Bronchial epithelial cell (primary cell): ENCODE measurements at places on chromosomes 5 and 9.

- DNase-seq, result peak; percentile 36
These were observed 1.2 kb downstream of the TTC33 start for GRCh38 chr5:40754381-40755092.

- DNase-seq, result peak; percentile 83
These were observed 2.7 kb downstream of the VCAN start for GRCh38 chr5:83474161-83474796.

DNA sequence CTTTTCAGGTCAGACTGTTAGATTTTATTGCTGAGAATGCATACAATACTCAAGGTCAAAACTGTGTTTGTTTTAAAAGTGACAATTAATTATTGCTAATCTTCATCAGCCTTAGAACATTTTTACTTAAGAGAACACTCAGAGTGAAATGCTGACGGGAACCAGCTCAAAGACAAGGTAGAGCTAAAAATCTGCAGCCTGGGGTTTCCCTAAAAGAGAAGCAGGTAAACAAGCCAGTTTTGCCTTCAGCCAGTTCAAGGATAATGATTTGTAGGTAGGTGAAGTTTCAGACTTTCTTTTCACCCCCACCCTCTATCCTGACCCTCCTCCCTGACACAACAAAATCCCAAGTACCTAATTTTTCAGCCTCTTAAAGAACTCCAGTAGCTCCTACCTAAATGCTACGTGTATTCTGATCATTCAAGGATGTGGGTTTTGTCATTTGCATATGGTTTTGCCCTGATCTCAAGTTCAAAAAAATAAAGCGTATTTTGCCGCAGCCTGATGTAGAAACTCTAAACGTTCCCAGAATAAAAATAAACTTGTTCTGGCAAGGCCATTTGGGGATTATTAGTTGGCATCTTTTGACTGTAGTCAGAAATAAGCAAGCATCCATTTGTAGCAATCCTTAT lies 407.2 kb downstream of the EFNA5 start:
- no peak for DNase-seq

DNA sequence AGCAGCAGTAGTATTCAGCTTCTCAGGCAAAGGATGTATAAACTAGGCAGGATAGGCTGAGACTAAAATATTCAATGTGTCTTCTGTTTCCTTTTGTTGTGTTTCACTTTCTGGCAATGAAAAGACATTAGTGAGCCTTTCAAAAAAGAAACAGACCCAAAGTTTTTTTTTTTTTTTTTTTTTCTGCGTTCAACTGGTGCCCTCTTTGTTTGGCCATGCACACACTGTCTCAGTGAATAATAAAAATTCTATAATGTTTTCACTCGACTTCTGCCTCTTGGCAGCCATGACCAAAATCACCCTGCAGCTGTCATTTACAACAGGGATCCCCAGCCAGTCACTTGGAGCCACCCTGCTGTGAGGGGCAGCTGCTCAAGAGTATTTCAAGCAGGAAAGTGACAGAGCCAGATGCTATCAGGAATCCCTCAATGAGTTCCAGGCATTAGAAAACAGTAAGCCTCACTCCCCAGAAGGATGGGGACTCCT lies 44.0 kb upstream of the MAN2A1 start:
- DNase-seq, result no peak

- DNase-seq, result peak; percentile 50
These were observed 9.6 kb downstream of the TLE4 start for GRCh38 chr9:79581388-79581787.

DNA sequence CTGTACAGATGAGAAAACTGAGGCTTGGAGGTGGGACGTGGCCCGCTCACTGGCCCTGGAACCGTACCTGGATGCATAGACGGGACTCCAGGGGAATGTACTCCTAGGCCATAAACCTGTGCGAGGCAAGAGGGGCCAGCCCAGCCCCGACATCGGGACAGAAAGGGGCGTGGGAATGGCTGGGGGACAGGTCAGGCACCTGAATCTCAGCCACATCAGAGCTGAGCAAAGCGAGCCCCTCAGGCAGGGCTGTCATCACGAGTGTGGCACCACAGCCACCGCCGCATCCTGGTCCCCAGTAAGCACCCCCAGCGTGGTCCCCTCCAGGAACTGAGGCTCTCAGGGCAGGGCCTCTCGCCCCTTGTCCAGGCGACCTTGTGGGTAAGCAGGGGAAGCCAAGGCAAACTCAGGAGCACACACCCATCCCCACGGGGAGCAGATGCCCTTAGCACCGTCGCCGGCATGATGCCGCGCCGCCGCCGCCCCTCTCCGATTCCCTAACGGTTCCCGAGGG lies 16.5 kb downstream of the NACC2 start:
- no peak for DNase-seq

GRCh38 chr5:110853267-110853666 lies 114.5 kb downstream of the SLC25A46 start:
- DNase-seq, result peak; percentile 95

DNA sequence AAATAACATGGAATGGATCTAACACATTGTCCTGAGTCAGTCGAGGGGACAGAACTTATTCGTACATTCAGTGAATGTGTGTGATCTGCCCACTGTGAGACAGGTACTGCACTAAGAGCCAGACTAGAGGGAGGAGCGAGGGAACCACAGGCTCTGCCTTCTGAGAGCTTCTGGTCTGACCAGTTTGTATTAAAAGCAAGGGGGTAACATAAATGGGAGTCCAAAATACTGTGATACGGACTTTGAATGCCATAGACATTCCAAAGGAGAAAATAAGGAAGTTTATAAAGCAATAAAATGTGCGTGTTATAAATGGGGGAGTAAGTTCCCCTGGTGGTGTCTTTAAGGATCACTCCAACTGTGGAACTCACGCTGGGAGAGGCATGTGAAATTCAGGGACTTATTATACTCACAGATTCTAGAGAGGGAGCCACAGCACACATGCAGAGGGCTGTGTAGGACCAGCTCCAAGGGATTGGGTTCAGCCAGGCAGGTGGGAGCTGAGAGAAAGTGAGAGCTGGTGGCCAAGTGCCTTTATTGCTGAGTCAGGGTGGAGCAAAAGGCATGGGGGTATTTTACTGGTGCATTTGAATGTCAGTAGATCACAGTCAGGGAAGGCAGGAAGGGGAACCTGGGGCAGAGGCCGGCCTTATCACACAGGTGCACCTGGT lies 186.5 kb upstream of the WWC1 start:
- no peak for DNase-seq

GRCh38 chr5:87007737-87008136 lies 259.9 kb upstream of the RASA1 start:
- DNase-seq, result no peak

GRCh38 chr9:87381050-87381711 lies 116.5 kb upstream of the DAPK1 start:
- DNase-seq, result peak; percentile 15

DNA sequence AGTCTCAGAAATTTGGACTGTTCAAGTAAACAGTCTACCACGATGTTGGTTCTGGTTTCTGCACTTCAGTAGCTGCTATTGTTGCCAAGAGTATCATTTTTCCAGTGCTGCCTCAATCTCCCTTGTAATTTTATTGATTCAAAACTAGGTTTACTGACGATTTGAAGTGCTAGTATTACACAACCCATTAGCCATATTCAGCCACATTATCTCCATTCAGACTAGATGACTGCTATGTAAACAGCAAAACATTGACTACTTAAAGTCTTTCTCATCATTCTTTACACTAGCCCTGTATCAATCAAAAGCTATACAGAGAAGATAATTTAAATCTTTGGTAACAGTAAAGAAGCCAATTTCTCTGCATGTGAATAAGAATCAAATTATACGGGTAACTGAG lies 102.0 kb upstream of the TSLP start:
- peak; percentile 61 for DNase-seq

DNA sequence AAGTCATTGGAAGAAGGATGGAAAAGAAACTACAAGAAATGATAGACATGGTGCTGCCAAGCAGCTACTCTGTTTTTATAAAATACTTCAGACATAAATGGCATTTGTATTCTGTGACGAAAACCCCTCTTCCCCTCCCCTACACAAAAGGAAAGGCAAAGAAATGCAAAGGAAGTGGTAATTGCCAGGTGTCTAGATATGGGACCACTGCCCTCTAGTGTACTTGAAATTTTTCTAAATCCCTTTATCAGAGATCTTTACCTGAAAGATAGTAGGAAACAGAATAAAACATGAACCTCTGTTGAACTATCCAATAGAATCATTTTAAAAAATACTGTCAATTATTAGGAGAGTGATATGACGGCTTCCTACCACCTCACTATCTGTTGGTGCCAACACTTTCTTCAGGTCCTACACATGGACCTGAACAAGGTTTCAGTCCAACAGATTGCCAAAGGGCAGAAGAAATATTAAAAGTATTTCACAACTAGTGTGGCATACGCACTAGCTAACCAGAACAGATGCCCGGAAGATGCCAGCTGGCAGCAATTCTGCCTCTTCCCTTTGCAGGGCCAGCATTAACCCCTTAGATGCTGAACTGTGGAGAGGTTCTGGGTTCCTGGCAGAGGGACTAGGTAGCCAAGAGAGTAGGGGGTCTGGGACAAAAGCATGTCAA lies 104.1 kb downstream of the TSSK1B start:
- DNase-seq, result peak; percentile 47

- peak; percentile 58 for DNase-seq
These were observed 40.2 kb upstream of the TRIM32 start for GRCh38 chr9:116646661-116647514.

DNA sequence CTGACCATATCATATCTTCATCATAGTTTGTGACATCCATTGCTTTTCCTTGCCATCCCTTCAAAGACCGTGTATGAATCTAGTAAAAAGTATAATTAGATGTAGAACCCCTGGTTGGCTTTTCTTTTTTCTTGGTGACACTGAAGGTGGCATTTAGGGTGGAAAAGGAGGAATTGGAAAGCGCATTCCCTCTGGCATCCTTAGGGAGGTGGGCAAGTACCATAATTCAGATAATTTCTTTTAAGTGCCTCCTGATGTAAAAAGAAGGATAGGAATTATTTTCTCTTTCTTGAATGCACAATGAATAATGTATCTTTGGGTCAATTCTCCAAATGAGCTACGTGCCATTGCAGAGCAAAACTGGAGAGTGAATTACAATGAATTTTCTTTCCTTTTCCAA lies 73.2 kb upstream of the SMARCA2 start:
- no peak for DNase-seq

- no peak for DNase-seq
These were observed 30.4 kb downstream of the NSUN2 start for GRCh38 chr5:6602441-6602840.

GRCh38 chr9:35260186-35260585 lies 98.4 kb downstream of the UNC13B start:
- no peak for DNase-seq

DNA sequence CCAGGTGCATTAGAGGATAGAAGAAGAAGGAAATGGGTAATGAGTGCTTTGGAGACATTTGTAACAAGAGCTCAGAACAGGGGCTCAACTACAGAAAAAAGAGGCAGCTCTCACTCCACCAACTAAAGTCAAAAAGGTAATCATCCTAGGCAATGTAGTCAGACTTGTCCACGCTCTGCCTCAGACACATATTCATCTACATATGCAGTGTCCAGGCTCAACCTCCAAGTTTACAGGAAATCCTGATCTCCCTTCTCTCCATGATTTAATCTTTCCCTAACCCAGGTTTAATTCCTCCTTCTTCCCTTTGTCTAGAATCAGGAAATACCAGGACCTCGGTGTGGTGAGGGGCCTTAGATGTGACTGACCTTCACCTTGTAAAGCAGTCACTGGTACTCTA lies 65.7 kb upstream of the SELENOP start:
- no peak for DNase-seq

- no peak for DNase-seq
These were observed 173.6 kb downstream of the TENT4A start for GRCh38 chr5:6886866-6887265.

GRCh38 chr9:124940521-124940893 lies 376 bp downstream of the GOLGA1 start:
- peak; percentile 30 for DNase-seq

DNA sequence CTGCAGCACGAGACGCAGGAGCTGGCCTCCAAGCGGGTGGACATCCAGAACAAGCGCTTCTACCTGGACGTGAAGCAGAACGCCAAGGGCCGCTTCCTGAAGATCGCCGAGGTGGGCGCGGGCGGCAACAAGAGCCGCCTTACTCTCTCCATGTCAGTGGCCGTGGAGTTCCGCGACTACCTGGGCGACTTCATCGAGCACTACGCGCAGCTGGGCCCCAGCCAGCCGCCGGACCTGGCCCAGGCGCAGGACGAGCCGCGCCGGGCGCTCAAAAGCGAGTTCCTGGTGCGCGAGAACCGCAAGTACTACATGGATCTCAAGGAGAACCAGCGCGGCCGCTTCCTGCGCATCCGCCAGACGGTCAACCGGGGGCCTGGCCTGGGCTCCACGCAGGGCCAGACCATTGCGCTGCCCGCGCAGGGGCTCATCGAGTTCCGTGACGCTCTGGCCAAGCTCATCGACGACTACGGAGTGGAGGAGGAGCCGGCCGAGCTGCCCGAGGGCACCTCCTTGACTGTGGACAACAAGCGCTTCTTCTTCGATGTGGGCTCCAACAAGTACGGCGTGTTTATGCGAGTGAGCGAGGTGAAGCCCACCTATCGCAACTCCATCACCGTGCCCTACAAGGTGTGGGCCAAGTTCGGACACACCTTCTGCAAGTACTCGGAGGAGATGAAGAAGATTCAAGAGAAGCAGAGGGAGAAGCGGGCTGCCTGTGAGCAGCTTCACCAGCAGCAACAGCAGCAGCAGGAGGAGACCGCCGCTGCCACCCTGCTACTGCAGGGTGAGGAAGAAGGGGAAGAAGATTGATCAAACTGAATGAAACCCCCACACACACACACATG lies 654 bp downstream of the PURA start:
- peak; percentile 42 for DNase-seq

DNA sequence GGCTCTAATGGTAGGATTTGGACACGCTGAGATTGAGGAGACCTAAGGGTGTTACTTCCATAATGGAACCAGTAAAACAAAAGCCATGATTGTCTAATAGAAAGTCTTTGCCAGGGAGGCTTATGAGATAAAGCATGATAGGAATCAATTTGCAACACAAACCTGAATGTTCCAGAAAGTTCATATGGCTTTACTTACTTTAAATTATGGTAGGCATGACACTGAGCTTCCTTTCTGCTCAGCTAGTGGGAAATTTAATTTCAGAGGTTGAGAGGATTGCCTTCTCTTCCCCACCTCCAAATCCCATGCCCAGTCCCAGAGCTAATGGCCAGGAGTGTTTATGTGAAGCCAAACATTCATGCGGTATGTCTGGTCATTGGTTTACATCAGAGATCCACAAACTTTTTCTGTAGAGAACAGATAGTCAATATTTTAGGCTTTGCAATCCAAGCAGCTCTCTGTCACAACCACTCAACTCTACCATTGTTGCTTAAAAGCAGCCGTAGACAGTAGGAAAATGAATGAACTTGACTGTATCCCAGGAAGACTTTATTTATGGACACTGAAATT lies 114.5 kb downstream of the UGCG start:
- DNase-seq, result no peak

DNA sequence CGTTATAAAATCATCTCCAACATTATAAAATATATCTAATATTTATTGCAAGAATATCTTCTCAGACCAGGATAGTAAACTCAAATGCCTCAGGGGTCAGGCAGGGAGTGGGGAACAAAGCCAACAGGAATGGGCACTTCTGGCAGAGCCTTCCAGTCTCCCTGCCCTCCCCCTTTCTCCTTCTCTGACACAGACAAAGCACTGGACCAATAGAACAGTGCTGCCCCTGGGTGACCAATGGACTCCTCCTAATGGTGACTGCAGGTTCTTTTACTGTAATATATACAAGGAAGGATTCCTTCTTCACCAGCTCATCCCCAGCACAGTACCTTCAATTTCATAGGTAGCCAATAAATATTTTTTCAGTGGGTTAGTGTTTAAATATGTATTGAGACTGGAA lies 31.1 kb upstream of the MAMDC2 start:
- no peak for DNase-seq

- peak; percentile 75 for DNase-seq
These were observed at the start of gene FAT2 for GRCh38 chr5:151591144-151591819. FAT2 (minus strand) TSS chr5:151591331; CDS start chr5:151568931, 22,400 bp downstream.
